GM12891 (cell line): ENCODE measurements at places on chromosomes 6 and 20.

- DNase-seq: no peak
These were observed 219.8 kb downstream of the LAMA2 start for GRCh38 chr6:129102741-129103140.

DNA sequence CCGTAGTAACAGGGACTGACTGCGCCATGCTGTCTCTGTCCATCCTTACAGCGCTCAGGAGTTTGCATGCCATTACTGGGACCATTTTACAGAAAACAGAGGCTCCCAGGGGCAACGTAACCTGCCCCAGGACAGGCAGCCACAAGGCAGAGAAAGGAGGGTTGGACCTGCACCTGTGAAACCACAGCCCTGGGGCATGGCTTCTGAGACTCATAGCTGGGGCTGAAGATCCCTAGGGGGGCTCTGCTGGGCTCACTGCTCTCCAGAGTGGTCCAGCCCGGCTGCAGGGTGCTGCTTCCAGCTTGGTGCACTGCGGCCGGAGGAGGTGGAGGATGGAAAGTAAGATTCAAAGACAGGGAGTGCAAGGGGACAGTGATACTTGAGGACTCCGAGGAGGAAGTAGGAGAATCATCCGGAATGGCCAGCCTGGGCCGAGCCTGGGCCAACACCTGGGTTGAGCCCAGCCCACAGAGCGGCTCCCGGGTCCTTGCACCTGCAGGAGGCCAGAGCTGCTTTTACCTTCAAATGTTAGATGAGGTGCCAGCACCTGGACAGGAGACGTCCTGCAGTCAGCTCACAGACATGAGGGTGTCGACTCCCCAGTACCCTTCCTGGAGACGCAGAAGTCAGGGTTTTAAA lies 183.2 kb downstream of the CDH4 start:
- DNase-seq: no peak

- peak; percentile 82 for DNase-seq
These were observed 107.4 kb downstream of the SULF2 start for GRCh38 chr20:47677635-47678453.

- no peak for DNase-seq
These were observed 29.3 kb upstream of the TXNDC5 start for GRCh38 chr6:7939864-7940228.

GRCh38 chr6:140960566-140960965 lies 1172.2 kb upstream of the GJE1 start:
- no peak for DNase-seq

- no peak for DNase-seq
These were observed 60.3 kb downstream of the WDR27 start for GRCh38 chr6:169641461-169642085.

GRCh38 chr20:47723322-47723721 lies 62.0 kb downstream of the SULF2 start:
- DNase-seq: no peak

GRCh38 chr20:62678553-62678952 lies 30.1 kb upstream of the NTSR1 start:
- DNase-seq: no peak

DNA sequence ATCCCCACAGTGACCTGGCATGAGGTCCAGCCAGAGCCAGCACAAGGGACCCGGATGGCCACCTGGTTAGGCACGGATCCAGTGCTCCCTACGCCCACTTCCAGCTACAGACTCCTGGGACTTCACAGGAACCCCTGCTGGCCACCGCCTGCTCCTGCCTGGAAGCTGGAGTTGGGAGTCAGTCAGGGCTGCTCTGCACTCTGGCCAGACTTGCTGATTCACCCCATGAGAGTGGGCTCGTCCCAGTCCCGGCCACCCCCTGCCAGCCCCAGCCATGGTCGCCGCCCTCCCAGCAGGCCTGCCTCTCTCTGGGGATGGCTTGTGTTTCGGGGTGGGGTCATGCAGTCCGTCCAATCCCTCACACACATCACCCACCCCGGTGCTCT lies 125.8 kb downstream of the DLL1 start:
- no peak for DNase-seq

DNA sequence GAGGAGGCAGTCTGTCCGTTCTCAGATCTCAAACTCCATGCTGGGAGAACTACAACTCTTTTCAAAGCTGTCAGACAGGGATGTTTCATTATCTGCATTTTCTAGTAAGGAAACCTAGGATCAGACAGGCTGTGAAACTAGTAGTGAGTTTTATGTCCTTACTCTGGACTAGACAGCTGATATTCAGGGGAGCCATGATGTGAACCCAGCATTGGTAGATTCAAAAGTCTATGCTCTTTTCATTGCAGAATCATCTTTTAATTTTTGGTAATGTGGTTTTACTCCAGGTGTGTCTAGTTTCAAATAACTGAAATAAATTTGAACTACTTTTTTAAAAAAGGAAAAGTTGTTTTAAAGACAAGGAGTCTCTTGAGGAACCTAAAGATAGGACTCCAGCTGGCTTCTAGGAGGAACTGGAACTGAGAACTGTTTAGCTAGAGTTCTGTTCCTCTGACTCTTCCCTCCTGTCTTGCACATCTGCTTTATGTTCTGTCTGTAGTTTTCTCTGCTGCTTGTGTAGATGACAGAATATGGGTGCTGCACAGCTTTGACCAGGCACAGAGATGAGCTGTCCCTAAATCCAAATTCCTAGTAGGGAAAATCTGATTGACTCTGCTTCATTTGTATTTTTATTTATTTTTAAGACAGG lies 27.8 kb upstream of the RNF144B start:
- peak; percentile 25 for DNase-seq

DNA sequence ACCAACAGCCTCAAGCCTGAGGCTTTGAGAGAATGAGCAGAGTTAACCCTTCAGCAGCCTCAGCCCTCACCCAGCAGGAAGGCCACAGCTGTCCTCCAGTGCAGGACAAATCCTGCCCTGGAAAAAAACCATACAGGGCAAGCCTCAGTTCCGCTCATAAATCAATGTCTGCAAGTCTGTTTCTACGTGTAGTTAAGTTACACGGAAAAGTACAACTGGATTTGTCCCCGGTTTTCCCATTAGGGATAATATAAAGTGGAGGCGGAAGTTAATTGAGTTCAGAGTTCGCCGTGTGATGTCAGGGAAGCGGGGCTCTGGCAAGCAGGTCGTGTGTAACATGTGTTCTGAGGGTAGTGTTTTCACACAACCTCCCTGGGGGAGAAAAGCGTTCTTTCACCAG lies 44.2 kb upstream of the EYA2 start:
- no peak for DNase-seq

DNA sequence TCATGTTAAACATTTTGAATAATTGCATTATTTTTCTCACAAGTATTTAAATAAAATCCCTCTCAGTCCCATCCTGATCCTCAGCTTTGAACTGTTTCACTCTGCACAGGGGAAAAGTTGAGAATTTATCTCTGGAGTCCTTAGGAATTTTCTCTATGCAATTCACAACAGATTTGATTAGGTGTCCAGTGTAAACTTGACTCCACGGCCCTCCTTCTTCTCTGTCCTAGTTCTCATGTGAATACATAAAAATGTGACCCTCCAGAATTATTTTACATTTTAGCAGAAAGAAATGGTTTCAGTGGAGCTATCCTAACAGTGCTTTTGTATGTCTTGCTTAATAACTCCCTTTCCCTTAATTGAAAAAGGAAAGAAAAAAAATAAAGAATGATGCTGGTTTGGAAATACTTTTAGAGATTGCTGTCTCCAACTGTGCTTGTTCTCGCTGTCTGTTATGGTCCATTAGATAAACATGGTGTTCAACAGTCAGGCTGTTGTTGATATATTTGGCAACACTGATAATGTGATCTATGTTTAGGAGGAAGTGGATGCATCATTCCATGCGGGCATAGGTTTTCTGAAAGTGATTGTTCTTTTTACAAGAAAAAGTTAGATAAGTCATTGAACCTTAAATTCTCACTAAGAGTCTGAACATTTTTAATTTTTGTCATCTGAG lies 599.4 kb upstream of the CITED2 start:
- no peak for DNase-seq

DNA sequence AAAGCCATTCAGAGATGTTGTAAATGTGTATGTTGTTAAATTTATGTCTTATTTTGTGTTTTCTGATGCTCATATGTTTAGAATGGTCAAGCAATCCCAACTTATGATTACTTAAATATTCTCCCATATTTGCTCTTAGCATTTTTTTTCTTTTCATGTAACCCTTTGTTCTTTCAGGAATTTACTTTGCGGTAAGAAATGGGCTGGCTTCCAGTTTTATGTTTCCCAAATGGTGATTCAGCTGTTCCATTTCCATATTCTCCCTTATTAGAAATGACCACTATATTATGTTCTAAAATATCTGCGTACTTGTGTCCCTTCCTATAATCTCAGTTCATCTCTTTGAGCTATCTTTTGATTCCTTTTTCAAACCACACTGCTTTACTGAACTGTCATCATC lies 113.7 kb downstream of the CDH26 start:
- DNase-seq: no peak

DNA sequence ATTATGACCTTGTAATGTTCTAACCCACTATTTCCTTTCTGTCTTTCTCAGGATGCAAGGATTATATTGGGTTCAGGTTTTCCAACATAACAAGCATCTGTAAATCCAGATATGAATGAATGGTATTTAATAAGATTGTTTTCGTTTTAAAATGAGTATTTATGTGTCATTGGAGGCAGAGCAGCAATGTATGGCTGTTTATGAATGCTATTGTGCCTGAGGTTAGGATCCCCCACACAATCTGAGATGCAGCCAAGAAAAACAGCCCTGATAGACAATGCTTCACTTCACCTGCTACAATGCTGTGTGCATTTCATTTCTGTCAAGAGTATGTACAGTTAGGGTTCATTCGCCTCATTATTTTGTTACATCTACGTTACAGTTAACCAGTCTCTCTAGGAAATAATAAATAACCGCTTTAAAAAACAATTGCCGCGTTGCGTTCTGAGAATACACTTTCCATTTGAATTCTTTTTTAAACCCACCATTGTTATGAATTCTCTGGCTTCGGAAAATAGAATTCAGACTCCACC lies 19.6 kb downstream of the TFAP2A start:
- DNase-seq: no peak

- no peak for DNase-seq
These were observed 841.6 kb upstream of the GJE1 start for GRCh38 chr6:141290941-141291721.

GRCh38 chr6:122079916-122080315 lies 319.5 kb upstream of the HSF2 start:
- no peak for DNase-seq

- DNase-seq: no peak
These were observed 20.3 kb downstream of the CST7 start for GRCh38 chr20:24969186-24970029.

GRCh38 chr6:112258642-112259336 lies 4.4 kb upstream of the LAMA4 start:
- no peak for DNase-seq

- no peak for DNase-seq
These were observed 124.3 kb downstream of the SCML4 start for GRCh38 chr6:107699697-107700325.

- DNase-seq: no peak
These were observed 426 bp downstream of the ASXL1 start for GRCh38 chr20:32358632-32358882.

GRCh38 chr20:25606094-25606695 lies 17.6 kb downstream of the NANP start:
- no peak for DNase-seq

DNA sequence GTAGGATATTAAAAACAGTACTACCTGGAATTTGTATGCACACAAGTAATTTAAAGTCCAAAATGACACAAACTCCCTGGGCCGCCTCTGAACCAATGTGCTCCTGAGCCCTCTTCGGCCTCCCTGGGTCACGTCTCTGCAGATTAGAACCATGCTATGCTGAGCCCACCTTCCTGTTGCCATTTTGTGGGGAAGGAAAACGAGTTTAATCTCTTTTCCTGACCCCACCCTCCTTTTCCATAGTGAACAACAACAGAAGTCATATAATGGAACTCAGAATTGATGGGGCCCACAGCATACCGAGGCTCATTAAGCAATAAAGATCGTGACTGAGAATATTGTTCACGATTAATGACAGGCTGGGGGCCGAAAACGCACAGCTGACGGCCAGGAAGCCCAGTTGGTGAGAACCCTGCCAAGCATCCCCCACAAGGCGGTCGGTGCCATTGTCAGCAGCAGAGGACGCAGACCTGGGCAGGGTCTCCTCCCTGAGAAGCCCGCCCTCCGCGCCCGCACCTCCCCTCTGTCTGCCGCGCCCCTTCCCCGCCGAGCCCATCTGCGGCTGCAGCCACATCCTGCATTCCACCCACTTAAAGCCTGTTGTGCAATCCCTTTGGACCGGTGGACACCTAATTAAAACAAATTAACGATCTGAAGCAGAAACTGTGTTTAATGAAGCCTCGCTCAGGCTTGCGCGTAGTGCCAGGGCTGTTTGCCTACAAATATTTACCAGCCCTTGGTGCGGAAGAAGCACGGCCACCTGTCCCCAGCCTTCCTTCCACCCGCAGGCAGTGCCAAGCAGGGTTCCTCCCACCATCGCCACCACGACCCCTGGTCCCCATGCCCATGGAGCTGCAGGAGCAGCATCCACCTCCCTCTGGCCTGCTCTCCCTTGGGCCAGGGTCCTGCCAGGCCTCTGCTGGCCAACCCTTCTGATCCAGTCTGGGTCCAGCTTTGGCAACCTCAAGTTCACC lies 68.1 kb downstream of the DLL1 start:
- no peak for DNase-seq

- no peak for DNase-seq
These were observed 1.2 kb downstream of the GPRC6A start for GRCh38 chr6:116827561-116828240.

DNA sequence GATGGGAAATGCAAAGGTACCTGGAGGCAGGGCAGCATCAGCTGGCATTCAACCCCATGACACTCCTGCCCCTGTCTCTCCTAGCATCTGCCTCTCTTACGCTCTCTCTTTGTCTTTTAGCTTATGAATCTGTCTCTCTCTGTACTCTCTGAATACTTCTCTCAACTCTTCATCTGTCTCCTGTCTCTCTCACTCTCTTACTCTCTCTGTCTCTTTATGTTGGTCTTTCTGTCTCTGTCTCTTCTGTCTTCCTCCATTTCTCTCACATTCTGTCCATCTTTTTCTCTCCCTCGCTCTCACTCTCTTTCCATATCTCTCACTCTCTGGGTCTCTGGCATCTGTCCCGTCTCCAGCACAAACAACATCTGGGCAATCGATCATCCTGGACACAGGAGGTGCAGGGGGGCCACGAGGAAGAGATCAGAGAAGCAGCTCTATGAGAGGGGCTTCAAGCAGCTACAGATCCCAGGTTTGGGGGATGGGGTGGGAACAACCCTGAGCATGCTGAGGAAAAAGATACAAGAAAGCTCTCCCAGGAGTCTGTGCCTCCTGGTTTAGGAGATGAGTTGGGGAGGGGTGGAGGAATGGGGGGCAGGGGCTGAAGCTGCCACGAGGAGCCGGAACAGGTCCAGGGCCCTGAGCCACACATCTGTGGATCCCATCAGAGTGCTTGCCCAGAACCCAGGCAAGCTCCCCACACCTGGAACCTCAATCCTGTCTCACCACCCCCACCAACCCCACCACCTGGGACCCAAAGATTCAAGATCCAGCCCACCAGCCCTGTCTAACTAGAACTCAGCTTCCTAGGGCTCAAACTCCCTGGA lies 2.4 kb downstream of the COL11A2 start:
- no peak for DNase-seq
